ENCODE measurements at places on chromosomes 6 and 20.

DNA sequence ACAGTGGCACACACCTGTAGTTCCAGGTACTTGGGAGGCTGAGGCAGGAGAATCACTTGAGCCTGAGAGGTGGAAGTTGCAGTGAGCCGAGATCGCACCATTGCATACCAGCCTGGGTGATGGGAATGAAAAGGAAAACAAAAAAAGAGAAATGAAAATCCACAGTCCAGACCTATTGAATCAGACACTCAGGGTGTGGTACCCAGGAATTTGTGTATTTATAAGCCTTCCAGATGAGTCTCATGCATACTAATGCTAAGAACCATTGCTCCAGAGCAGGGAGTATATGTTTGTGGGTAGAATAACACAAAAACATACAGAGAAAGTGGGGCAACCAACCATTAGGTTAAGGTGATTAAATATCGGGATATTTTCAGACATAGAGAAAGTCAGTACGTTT lies 36.1 kb upstream of the PLCB4 start:
- no peak for DNase-seq

- DNase-seq: peak; percentile 30
These were observed 83.5 kb downstream of the ZMYND8 start for GRCh38 chr20:47272893-47273590.

GRCh38 chr20:63979557-63980316 lies at the start of gene SAMD10:
SAMD10 (minus strand) TSS chr20:63979642; CDS start chr20:63979467, 175 bp downstream.
- peak; percentile 79 for DNase-seq

DNA sequence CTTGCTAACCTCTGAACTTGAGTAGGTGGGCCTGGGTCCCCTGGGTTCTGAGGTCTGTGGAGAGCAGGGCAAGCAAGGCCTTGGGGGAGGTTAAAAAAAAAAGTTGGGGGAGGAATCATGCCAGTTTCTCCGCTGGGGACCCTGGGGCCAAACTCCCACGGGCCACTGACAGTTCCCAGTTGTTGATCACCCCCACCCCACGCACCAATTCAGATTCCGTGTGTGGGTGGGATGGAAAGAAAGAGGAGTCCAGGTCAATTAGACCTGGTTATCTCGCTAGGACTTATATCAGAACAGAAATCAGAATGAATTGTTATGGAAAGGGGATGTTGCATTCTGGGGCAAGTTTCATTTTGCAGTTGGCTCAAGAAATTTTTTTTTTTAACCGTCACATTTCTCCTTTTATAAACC lies 46.7 kb upstream of the SUPT3H start:
- DNase-seq: no peak

DNA sequence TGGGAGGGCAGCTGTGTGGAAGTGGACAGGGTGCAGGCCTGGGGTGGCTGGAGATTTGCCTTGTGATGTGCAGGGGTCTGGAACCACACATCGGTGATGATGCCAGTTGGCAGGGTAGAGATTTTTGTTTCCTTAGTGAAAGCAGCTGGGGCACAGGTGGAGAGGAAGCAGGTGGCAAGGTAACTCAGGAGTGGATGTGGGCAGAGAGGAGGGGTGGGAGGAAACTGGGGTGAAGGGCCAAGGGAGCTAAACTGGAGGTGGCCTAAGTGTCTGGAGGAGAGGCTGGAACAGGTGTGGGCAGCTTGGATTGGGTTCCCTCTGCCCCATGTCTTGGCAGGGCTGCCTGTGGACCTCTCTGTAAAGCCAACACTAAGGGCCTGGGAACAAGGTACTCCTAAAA lies 4.7 kb upstream of the SCUBE3 start:
- DNase-seq: no peak

GRCh38 chr6:129696028-129696418 lies 14.0 kb downstream of the ARHGAP18 start:
- DNase-seq: no peak

GRCh38 chr20:1083431-1084080 lies 34.8 kb upstream of the PSMF1 start:
- no peak for DNase-seq

DNA sequence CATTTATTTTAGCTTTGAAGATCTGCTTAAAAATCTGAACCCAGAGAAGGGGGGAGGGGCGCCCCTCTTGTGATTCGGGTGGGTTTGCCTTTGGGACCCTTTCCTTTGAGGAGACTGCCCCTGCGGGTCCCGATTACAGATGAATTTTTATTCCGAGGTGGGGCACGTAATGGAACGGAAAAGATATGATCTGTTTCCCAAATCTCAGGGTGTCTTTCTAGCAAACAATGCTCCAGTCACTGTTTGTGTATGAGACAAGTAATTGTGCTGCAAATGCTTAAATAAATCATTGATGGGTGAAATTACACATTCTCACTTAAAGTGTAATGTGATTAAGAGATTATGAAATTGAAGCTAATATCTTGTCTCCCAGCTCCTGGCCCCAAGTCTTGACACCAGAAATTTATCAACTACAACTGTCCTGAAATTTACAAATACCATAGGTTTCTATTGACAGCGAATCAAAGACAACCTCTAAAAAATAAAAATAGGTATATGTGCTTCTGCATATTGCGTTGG lies 30.7 kb downstream of the TFAP2A start:
- DNase-seq: no peak

DNA sequence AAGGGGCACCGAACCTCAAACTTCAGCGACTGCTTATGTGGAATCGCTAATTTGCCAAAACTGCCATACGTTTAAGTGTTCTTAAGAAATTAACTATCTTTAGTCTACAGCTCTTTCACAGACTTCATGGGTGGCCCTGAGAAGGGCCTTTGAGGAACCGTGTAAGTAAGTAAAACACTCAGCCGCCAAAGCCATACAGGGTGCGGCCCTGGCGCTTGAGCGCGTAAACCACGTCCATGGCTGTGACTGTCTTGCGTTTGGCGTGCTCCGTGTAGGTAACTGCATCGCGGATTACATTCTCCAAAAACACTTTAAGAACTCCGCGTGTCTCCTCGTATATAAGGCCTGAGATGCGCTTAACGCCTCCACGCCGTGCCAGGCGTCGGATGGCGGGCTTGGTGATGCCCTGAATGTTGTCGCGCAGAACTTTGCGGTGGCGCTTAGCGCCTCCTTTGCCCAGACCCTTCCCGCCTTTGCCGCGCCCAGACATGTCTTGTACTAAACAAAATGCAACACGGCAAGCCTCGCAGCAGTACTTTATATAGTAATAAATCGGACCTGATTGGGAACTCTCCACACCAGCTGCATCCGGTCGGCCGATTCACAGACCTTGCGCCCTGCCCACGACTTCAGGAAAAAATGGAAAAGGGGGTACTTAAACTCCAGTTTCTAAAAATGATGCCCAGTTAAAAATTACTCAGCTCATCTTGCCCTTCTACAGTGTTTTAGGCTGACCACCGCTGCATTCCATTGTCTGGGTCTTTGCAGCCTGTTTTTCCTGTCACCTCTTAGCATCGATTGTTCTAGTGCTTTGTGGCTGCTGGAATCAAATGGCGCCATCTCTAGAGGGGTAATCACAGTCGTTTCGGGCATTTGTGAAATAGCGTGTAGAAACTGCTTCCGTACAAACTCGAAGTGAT lies 38.9 kb downstream of the OR2B2 start:
- DNase-seq: no peak

Measured in T-helper 2 cell (primary cell).